Activated CD8-positive, alpha-beta memory T cell treated with anti-CD3 and anti-CD28 coated beads, Interleukin-2, amount 10 ng/mL, durations not matched to agents 7 days and 5 days (primary cell): ENCODE measurements at places on chromosomes 2 and 18. TPM values are rescaled to one million over a fixed set of nuclear protein-coding genes. Genes with fewer than 3 reads are reported as not detected.

The REG1B gene
- not detected for total RNA-seq

The POTEJ gene
- total RNA-seq = not detected

The CKAP2L gene
- 68.8 TPM for total RNA-seq

The SPATA3 gene
- total RNA-seq = 1.2 TPM

The PDE1A gene
- total RNA-seq = not detected

The CFC1 gene
- total RNA-seq = not detected

The PLB1 gene
- total RNA-seq = 1.2 TPM

The NR4A2 gene
- 3.2 TPM for total RNA-seq

The CNTNAP5 gene
- total RNA-seq = not detected

The SCYGR6 gene
- total RNA-seq = not detected

The TCF23 gene
- not detected for total RNA-seq

The KCNK3 gene
- not detected for total RNA-seq

The AGXT gene
- not detected for total RNA-seq

The SERPINB5 gene
- total RNA-seq = not detected

The CTIF gene
- total RNA-seq = 5.9 TPM

The ILKAP gene
- 61.7 TPM for total RNA-seq

The GKN1 gene
- not detected for total RNA-seq

The FAM237A gene
- not detected for total RNA-seq

The TUBB8B gene
- not detected for total RNA-seq

The EFEMP1 gene
- not detected for total RNA-seq

The MBOAT2 gene
- total RNA-seq = 8.0 TPM

The IL18RAP gene
- 14.9 TPM for total RNA-seq

The VWA3B gene
- not detected for total RNA-seq

The EPC2 gene
- total RNA-seq = 21.8 TPM

The TPRKB gene
- 36.7 TPM for total RNA-seq

The CCDC178 gene
- not detected for total RNA-seq

The TNFAIP6 gene
- not detected for total RNA-seq

The MALT1 gene
- 30.3 TPM for total RNA-seq

The C1QL2 gene
- total RNA-seq = not detected

The RFX8 gene
- 2.3 TPM for total RNA-seq

The MTERF4 gene
- total RNA-seq = 31.5 TPM

The DCDC2C gene
- not detected for total RNA-seq

The ADD2 gene
- 1.2 TPM for total RNA-seq

The FRZB gene
- not detected for total RNA-seq

The GPR75 gene
- total RNA-seq = 3.3 TPM

The CYS1 gene
- not detected for total RNA-seq

The FBXO48 gene
- 3.3 TPM for total RNA-seq

The FLACC1 gene
- 1.3 TPM for total RNA-seq

The GRHL1 gene
- 1.0 TPM for total RNA-seq
